ENCODE measurements at places on chromosomes 7 and 10.

DNA sequence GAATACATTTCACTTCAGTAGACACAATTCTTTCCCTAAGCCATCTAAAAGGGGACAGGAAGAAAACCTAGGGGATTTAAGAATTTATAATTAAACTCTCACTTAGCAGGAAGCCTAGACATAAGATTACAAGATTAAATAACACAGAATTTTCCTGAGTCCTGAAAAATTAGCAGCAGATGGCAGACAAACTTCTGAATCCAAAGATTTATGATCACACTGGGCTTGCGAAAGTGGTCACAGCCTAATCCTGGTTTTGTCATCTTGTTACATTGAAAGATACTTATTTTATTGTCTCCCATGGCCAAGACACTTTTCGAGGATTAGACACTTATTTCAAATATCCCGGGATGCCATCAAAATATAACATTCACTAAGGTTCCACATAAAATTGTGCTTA is 2.9 kb downstream of the ERLIN1 start:
- DNase-seq = no peak

DNA sequence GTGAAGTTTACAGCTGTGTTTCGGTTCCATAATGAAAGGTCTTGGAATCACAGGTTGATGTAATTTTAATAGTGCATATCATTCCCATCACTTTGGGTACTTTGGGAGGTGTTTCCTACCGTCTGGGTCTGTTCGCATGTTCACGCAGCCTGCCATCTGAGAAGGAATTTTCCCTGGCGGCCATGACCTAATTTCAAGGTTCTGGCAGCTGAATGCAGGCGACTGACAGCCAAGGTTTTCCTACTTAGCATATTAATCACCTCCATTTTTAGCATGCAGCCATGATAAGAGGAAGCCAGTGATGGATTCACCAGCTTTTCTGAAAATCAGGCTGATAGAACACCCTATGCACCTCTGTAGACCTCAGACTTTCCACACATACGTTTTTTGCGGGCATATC is 319.1 kb upstream of the TMEM229A start:
- no peak for DNase-seq

- DNase-seq = peak; percentile 43
Measured at GRCh38 chr10:70772627-70773026, 12.6 kb downstream of the TBATA start.

GRCh38 chr10:24462889-24463552 is 254.1 kb downstream of the KIAA1217 start:
- DNase-seq = no peak

DNA sequence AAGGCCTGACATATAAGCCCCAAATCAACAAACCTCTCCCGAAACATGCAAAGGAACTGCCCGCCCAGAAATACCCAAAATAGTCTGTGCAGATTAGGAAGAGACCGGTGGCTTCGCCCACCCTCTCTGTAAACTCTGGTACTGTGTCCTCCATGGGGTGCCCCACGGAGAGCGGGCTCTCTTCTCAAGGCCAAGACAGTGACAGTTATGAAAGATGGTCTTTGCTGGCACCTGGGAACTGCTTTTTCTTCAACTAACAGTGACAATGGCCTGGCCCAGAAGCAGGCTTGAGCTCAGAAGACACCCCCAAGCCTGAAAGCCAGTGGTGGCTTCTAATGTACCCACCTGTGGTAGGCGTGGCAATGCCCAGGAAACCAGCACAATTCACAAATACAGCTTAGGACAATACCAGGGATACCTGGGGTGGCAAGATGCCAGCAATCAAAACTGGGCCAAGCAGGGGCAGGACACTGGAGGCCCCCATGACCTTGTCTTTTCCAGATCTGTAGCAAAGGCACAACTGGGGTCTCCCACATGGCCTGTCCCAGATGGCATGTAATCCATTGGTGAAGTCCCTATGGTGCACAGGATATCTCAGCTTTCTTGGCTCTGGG is 107.6 kb downstream of the NEURL1 start:
- no peak for DNase-seq

- DNase-seq = no peak
Measured at GRCh38 chr10:78560341-78560688, 508.5 kb upstream of the ZMIZ1 start.

DNA sequence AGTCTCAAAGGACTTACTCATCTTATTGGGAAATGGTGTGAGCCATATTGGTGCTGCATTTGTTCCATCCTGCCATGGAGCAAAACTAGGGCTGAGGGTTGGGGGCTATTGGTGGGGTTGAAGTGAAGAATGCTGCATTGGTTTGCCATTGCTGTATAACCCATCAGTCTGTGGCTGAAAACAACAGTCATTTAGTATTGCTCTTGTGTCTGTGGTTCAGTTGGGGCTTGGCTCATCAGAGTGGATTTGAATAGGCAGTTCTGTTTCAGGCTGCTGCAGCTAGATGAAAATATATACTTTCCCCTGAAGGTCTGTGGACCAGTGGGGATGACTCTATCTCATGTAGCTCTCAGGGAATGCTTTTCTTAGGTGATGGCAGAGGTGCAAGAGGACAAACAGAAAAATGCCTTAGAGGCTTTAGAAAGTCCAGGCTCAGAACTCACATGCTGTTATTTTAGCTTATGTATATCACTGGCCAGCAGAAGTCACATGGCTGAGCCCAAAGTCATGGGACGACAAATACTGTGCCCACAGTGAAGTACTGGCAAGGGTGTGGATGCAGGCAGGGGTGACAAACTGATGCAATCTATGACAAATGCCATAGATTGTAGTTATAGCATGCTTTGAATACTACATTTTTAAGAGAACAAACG is 15.2 kb upstream of the EXOC6 start:
- DNase-seq = no peak

DNA sequence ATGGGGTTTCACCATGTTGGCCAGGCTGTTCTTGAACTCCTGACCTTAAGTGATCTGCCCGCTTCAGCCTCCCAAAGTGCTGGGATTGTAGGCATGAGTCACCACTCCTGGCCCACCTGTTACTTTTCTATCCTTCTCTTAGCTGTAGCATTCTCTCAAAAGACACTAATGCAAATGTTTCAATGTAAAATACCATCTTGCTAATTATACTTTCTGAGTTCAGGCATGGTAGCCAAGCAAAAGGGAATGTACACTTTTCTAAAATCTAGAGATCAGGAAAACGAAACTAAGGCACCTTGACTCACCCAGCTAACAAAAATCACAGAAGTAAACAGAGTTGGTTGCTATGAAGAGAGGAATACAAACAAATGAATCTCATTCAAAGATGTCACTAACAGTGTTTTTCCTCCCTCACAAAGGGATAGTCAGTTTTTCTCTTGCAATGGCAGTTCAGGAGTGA is 401.0 kb upstream of the NRP1 start:
- no peak for DNase-seq

DNA sequence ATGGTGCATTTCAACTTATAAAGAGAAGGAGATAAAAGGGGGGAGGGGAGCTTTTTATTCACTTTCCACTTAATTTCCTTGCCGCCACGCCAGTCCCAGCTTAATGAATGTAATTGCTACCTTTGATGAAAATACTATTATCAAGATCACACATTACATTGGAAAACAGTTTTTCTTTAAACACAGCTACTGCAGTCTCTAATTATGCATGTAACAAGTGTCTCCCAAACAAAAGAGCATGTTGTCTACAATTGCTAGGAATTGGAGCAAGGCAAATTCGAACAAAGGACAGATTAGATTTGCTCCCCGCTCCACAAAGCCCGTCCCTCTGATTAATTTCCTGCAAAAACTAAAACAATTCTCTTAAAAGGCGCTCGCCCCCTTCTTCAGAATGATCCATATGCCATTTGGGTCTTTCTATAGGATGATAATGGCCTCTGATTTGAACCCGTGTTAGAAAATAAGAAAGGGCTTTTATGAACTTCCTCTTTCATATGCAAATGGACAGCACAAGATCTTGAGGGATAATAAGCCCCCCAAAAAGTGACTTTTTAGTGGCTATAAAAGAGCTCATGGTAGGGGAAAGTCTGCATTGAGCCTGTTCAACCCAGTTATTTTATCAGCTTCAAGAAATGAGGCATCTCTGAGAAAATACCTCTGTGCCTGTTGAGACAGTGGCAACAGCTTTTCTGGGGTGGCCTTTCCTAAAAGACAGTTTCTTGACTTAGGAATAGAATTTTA is 60.6 kb downstream of the ACADSB start:
- no peak for DNase-seq
